ENCODE measurements at places on chromosomes 1 and 21.

DNA sequence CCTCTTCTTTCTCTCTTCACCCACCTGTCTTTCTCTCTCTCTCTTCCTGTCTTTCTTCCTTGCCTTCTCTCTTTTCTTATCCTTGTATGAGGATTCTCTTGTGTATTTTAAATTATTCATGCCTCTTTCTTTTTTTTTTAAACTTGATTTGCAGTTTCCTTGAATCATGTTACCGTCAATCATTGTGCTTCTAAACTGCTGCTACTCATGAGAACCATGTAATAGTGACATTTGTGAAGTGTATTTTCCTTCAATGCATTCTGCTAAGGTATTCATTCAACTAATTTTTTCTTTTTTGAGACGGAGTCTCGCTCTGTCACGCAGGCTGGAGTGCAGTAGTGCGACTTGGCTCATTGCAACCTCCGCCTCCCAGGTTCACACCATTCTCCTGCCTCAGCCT, 539.1 kb upstream of the BRINP3 start:
- no peak overlapping the region for H3K4me3 ChIP-seq
- DNase-seq: no peak
- no peak overlapping the region for H3K27ac ChIP-seq

DNA sequence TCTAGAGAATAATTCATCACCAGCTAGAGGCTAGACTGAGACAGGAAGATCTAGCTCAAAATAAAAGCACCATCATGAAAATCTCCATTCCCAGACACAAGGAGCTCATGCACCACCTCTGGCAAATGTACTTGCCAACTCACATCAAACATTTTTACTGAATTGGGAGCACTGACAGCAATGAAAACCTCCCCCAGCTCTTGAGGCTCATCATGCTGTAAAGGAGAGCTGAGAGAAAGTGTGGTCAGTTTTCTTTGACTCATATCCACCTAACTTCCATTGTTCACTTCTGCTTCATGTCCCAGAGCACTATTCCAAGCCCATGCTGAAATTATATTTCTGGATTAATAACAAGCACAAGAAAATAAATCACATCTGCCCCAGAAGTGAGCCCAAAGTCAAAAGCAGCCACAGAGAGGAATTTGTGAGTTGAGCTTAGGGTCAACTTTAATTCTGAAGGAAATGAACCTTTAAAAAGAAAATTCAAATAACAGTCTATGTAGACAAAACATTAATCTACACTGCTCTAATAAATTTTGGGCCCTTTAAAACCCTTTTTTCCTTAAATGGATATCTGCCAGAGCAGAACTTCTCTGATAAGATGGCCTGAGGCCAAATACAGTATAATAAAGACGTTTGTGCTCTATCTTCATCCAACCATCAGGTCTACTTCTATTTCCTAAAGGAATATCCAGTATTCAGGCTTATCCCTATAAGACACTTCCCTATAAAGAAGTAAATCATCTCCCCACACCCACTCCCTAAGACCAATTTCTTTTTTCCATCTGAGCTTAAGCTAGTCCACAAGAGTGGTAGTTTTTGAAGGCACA, 85.9 kb upstream of the ADAM30 start:
- no peak for DNase-seq
- peaks cover 27% of the 10 kb centered on the region for H3K36me3 ChIP-seq
- no peak overlapping the region for H3K4me3 ChIP-seq

- H3K4me1 ChIP-seq: no peaks in the 10 kb centered on the region
- no peaks in the 10 kb centered on the region for H3K27me3 ChIP-seq
- H3K4me3 ChIP-seq: no peak overlapping the region
- DNase-seq: no peak
- no peaks in the 10 kb centered on the region for H3K36me3 ChIP-seq
Observed at GRCh38 chr1:49686107-49686506, 337.6 kb downstream of the AGBL4 start.

DNA sequence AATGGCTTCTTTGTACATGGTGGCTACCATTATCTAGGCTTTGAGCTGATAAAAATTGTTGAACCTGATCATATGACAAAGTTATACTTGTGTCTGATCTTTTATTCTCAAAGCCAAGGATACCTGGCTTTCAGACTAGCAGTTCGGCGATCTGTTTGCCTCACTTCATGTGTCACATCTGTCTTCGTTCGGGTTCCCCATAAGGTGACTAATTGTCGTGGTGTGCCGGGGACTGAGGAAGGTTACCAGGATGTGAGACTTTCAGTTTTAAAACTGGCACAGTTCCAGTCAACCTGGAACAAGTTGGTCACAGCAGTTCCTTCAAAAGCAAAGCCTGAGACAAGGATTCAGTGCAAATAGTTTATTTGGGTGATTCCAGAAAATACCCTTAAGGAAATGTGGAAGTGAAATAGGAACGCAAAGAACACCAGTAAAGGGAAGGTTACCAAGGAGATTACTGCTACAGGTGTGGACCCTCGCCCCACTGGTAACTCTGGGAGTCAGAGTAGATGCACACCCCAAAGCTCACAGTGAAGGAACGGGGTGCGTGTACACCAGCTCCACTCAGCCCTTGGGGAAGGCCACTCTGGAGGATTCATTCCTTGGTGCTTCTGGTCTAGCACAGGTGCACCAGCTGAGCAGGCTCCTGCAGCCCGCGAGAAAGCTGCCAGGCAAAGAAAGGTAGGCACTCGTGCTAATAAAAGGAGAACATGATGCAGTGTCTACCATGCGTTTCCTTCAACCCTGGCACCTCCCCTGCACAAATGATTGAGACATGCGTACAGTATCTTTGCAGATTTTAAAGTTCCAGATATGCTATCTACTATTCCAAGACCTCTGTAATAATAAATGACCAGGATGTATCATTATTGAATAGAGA, 69.0 kb downstream of the VWA5B1 start:
- no peaks in the 10 kb centered on the region for H3K4me1 ChIP-seq
- no peak overlapping the region for H3K4me3 ChIP-seq
- no peak overlapping the region for H3K27ac ChIP-seq
- DNase-seq: no peak
- peaks cover 17% of the 10 kb centered on the region for H3K27me3 ChIP-seq

DNA sequence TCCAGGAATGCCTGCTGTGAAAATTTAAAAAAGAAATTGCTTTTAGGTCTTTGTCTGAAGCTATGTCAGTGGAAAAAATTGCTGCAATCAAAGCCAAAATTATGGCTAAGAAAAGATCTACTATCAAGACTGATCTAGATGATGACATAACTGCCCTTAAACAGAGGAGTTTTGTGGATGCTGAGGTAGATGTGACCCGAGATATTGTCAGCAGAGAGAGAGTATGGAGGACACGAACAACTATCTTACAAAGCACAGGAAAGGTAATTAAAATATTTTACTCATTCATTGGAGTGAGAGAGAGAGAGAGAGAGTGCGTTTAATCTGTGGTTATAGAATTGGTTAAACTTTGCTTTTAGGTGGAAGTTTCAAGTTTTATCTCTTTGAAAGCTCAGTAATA, 20.0 kb downstream of the CDC73 start:
- DNase-seq: no peak
- peaks cover 79% of the 10 kb centered on the region for H3K36me3 ChIP-seq
- H3K4me3 ChIP-seq: no peak overlapping the region
- H3K4me1 ChIP-seq: no peaks in the 10 kb centered on the region

DNA sequence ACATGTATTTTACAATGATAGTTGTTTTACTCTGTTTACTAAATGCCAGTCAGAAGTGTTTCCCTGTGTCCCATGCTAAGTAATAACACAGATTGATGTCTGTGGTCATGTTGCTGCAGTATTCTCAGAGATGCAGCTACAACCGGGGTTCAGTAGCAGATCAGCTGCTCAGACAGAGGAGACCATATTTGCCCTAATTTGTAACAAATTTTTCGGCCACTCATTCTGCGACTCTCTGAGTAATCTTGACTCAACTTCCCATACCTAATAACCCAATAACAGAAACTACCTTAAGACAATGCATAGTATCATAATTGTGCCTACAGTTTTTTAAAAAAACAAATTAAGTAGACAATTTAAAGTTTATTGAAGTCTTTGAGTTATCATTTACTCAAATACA, 32.6 kb downstream of the NIBAN1 start:
- H3K36me3 ChIP-seq: no peaks in the 10 kb centered on the region
- no peak overlapping the region for H3K4me3 ChIP-seq
- DNase-seq: no peak
- H3K4me1 ChIP-seq: no peaks in the 10 kb centered on the region
- no peaks in the 10 kb centered on the region for H3K27me3 ChIP-seq

GRCh38 chr1:59083946-59084865, 212.7 kb upstream of the FGGY start:
- H3K36me3 ChIP-seq: no peaks in the 10 kb centered on the region
- peaks cover 21% of the 10 kb centered on the region for H3K4me1 ChIP-seq
- DNase-seq: peak; percentile 80
- no peak overlapping the region for H3K4me3 ChIP-seq

- no peak for DNase-seq
- no peak overlapping the region for H3K4me3 ChIP-seq
- peaks cover 67% of the 10 kb centered on the region for H3K36me3 ChIP-seq
- no peaks in the 10 kb centered on the region for H3K4me1 ChIP-seq
Observed at GRCh38 chr1:16307222-16307621, 45.1 kb downstream of the FBXO42 start.

GRCh38 chr1:218643926-218644325, 298.8 kb downstream of the TGFB2 start:
- no peaks in the 10 kb centered on the region for H3K27me3 ChIP-seq
- no peak for DNase-seq
- H3K36me3 ChIP-seq: no peaks in the 10 kb centered on the region
- H3K4me1 ChIP-seq: no peaks in the 10 kb centered on the region
- no peak overlapping the region for H3K4me3 ChIP-seq
- no peak overlapping the region for H3K27ac ChIP-seq

GRCh38 chr1:151720554-151720953, 768 bp upstream of the RIIAD1 start:
- H3K27ac ChIP-seq: no peak overlapping the region
- no peak overlapping the region for H3K4me3 ChIP-seq

GRCh38 chr1:229396585-229397206, 37.2 kb downstream of the ACTA1 start:
- H3K36me3 ChIP-seq: no peaks in the 10 kb centered on the region
- no peaks in the 10 kb centered on the region for H3K4me1 ChIP-seq
- H3K27ac ChIP-seq: no peak overlapping the region

DNA sequence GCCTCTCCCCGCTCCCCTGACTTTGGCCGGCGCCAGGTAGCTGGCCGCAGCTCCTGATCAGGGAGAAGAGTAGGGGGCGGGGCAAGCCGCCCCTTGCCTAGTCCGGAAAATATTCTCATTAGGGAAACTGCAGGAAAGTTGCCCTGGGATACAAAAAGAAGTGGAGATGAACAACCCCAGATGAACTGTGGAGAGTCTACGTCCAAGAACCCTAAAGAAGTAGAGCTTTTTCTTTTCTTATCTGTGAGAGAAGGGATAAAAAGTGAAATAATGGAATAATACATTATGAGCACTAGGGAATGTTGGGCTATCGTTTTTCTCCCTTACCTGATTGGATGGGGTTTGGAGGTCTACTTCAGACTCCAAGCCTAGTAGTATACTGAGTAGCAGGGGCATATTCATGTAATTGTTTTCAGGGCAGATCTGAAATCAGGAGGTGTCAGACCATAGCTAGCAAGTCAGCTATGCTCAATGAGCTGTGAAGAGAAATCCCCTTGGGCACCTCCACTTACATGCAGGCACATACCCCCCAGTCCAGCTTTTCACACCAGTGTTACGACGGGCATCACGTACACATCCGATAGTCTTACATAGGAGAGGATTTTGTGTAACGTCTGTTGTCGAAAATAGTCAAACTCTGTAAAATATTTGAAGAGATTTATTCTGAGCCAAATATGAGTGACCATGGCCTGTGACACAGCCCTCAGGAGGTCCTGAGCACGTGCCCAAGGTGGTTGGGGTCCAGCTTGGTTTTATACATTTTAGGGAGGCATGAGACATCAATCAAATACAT, 1.7 kb upstream of the DUSP10 start:
- H3K27me3 ChIP-seq: no peaks in the 10 kb centered on the region
- H3K27ac ChIP-seq: peak overlapping the region; percentile 94
- DNase-seq: no peak
- H3K4me3 ChIP-seq: peak overlapping the region; percentile 60
- peaks cover 28% of the 10 kb centered on the region for H3K4me1 ChIP-seq

GRCh38 chr21:36159356-36159921, 2.8 kb downstream of the DOP1B start:
- no peaks in the 10 kb centered on the region for H3K27me3 ChIP-seq
- no peak overlapping the region for H3K4me3 ChIP-seq
- H3K27ac ChIP-seq: no peak overlapping the region
- no peak for DNase-seq
- H3K4me1 ChIP-seq: peaks cover 26% of the 10 kb centered on the region

DNA sequence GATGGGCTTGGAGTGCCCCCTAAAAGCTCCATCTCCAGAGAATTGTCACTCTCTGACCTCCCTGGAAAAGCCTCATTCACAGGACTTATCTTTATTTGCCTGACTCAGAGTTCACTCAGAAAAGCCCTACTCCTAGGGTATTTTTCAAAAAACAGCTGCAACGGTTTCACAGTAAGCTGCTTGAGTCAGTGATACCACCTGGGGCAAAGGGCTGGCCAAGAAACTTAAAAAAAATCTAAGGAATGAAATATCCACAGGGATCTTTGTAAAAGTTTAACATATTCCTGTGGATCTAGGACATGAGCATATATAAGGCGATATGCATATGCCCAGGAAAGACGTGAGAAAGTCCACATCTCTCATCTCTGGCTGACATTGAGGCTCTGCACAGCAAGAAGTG, 33.8 kb upstream of the TSPAN2 start:
- no peak for DNase-seq
- no peaks in the 10 kb centered on the region for H3K4me1 ChIP-seq
- no peak overlapping the region for H3K4me3 ChIP-seq

GRCh38 chr21:27582246-27582947, 615.5 kb upstream of the ADAMTS5 start:
- no peaks in the 10 kb centered on the region for H3K27me3 ChIP-seq
- H3K4me1 ChIP-seq: no peaks in the 10 kb centered on the region
- DNase-seq: no peak
- no peak overlapping the region for H3K27ac ChIP-seq

DNA sequence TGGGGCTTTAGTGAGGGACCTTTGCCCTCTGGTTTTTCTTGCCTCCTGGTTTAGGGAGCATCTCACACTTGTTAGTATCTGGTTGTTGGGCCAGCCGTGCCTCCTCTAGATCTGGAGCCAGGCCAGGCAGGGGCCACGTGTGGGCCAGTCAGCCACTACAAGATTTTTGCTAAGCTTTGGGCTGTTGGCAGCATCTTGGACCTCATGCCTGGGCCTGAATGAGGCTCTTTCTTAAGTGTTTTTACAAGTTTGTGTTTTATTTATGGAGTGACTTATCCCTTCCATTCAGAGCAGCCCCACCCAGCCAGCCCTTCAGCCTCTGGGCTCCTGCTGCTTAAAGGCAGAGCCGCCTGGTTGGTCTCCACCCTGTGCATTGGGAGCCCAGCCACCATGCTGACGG, 1.6 kb upstream of the SH3BGRL3 start:
- H3K36me3 ChIP-seq: peaks cover 73% of the 10 kb centered on the region
- no peak overlapping the region for H3K27ac ChIP-seq
- H3K27me3 ChIP-seq: no peaks in the 10 kb centered on the region
- H3K4me1 ChIP-seq: peaks cover 45% of the 10 kb centered on the region

DNA sequence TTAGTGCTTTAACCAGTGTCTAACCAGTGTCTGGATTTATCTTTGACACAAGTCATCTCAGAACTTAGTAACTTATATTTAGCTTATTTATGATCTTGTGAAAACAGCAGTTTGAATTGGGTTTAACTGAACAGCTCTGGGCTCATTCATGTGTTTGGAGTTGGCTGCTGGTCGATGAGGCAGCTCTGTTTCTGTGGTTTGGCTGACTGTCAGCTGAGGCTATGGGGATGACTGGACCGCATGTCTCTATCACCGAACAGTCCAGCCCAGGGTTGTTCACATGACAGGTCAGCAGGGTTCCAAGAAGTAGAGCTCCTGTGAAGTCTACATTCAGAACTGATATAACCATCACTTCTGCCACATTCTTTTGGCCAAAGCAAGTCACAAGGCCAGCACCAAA, 29.1 kb upstream of the C21orf91 start:
- H3K36me3 ChIP-seq: no peaks in the 10 kb centered on the region
- no peak for DNase-seq
- no peak overlapping the region for H3K4me3 ChIP-seq
- H3K27me3 ChIP-seq: no peaks in the 10 kb centered on the region

All from DND-41 (cell line).